ENCODE measurements at places on chromosomes 2 and 18.

DNA sequence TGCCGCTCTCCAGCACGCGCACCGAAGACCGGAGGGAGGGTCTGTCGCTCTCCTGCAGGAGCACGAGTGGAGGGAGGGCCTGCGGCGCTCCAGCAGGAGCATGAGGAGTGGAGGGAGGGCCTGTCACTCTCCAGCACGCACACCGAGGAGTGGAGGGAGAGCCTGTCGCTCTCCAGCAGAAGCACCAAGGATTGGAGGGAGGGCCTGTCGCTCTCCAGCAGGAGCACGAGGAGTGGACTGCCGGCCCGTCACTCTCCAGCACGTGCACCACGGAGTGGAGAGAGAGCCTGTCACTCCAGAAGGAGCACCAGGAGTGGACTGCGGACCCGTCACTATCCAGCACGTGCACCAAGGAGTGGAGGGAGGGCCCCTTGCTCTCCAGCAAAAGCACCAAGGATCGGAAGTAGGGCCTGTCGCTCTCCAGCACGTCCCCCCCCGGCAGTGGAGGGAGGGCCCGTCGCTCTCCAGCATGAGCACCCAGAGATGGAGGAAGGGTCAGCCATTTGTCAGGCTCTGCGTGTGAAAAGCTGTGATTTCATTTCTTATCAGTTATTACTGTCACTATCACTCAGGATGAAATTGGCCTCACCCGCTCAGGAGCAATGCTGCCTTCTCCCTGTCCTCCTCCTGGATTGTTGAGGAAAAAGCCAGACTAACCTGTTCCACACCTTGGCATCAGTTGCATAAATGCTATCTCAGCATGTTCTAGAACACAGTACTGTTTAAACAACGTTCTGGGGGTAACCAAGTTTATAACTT is 35.9 kb downstream of the ADI1 start:
- no peak for DNase-seq

GRCh38 chr2:196504788-196505187 is 134.7 kb upstream of the CCDC150 start:
- no peak for DNase-seq

GRCh38 chr2:210337159-210337558 is 22.2 kb upstream of the MYL1 start:
- DNase-seq, result no peak

- no peak for DNase-seq
These were observed 31.5 kb upstream of the CDH19 start for GRCh38 chr18:66635342-66635741.

- no peak for DNase-seq
These were observed 56.1 kb upstream of the NAB1 start for GRCh38 chr2:190592831-190593230.

- DNase-seq, result no peak
These were observed 219.7 kb upstream of the EPHA4 start for GRCh38 chr2:221791844-221792243.

DNA sequence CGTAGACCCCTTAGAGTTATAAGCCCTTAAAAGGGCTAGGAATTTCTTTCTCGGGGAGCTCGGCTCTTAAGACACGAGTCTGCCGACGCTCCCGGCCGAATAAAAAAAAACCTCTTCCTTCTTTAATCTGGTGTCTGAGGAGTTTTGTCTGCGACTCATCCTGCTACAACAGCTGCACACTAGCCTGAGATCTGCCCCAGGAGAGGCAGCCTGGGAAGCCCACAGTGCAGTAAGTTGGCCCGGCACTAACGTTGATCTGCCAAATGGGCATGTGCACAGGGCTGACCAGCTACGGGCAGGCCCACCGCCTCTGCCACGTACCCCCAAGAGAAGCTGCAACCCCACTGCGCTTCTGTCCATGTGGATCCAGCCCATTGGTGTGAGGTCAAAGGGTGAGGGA is 8.4 kb upstream of the LIMS2 start:
- no peak for DNase-seq

- no peak for DNase-seq
These were observed 35.5 kb downstream of the EML6 start for GRCh38 chr2:54758951-54759350.

- DNase-seq, result no peak
These were observed 97.7 kb upstream of the TFCP2L1 start for GRCh38 chr2:121382744-121383143.

- DNase-seq, result no peak
These were observed 11.6 kb downstream of the HNRNPLL start for GRCh38 chr2:38591152-38591551.

DNA sequence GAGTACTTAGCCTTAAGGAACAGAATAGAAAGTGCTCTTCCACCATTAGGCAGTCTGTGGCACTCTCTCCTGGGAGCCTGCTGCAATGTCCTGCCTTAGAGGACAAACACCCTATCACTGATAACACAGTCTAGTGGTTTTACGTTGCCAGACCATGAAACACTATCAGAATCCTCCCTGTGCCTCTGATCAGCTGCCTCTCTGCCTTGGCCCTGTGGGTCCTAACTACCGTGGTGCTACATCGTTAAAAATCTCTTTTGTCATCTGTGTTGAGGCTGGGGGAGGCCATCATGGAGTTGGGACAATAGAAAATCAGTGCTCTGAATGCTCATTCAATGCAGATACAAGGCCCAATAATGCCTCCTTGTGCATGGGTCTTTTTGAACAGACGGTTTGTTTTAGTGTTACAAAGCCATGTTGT is 11.9 kb upstream of the APCDD1 start:
- DNase-seq, result no peak

DNA sequence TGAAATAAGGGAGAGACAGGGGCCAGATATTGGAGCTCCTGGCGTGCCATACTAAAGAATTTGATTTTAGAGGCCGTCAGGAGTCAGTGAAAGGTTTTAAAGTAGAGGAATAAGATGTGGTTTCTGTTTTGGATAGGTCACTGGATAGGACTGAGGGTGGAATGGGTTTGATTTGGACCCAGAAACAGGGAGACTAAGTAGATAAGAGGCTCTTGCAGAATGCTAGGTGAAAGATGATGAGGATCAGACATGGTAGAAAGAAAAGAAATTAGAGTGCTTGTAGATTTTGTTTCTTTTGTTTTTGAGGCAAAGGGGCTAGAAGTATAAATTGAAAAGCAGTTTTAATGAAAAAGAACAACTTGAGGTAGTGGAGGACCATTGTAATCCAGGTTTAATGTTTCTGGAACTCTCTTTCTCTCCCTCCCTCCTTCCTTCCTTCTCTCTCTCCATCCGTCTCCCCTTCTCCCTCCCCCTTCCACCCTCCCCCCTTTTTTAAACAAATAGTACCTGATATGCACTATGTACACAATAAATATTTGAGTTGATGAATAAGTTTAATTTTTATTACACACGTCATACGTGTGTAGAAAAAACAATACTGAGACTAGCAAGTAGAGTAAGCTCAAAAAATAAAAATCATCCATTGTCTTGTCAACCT is 1.9 kb downstream of the NDUFV2 start:
- no peak for DNase-seq

- DNase-seq, result no peak
These were observed 435.4 kb downstream of the EIPR1 start for GRCh38 chr2:2942225-2942624.

- DNase-seq, result no peak
These were observed 3.6 kb downstream of the METTL21A start for GRCh38 chr2:207621501-207622039.

DNA sequence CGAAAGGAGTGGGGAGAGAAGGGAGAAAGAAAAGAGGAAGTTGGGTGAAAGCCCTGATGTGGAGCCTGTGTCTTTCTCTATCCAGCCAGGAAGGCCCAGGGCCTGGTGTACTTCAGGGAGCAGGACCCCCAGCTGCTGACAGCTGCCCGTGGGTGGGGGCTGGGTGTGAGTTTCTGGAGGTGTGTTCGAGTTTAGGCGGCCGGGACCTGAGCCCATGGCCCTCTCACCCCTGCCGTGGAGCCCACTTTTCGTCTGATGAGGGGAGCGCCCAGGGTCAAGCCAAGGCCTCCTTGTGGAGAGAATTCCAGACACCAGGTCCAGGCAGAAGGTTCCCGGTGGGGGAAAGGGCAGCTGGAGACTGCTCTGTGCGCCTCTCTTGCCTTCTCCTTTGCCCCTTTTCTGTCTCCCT is 2.2 kb downstream of the SIX3 start:
- no peak for DNase-seq

Data from HFF-Myc (cell line).